ENCODE measurements at places on chromosomes 6 and 20. TPM values are rescaled to one million over a fixed set of nuclear protein-coding genes. Genes with fewer than 3 reads are reported as not detected.

- no peak for DNase-seq
Measured at GRCh38 chr6:21823371-21823770, 229.8 kb downstream of the SOX4 start.

- no peak for DNase-seq
Measured at GRCh38 chr6:108114841-108115597, 40.5 kb upstream of the OSTM1 start.

- no peak for DNase-seq
Measured at GRCh38 chr6:16684195-16684689, 77.0 kb downstream of the ATXN1 start.

GRCh38 chr6:92043777-92044176 is 1375.6 kb downstream of the EPHA7 start:
- no peak for DNase-seq

Gene ATXN1
- 15.8 TPM for polyA plus RNA-seq

Gene CAGE1
- polyA plus RNA-seq: not detected
